ENCODE measurements at places on chromosomes 7 and 10. TPM values are rescaled to one million over a fixed set of nuclear protein-coding genes. Genes with fewer than 3 reads are reported as not detected.

LMBR1 gene
- 34.6 TPM for total RNA-seq

TLX1 gene
- total RNA-seq: not detected

HTRA1 gene
- 49.6 TPM for total RNA-seq

ABHD11 gene
- 33.4 TPM for total RNA-seq

FOXP2 gene
- 0.53 TPM for total RNA-seq

ZEB1 gene
- total RNA-seq: 70.5 TPM

PLEKHS1 gene
- not detected for total RNA-seq

GTF2IRD1 gene
- 25.7 TPM for total RNA-seq

CRYGN gene
- not detected for total RNA-seq

LIPN gene
- total RNA-seq: not detected

SPDYE9 gene
- not detected for total RNA-seq

CDC123 gene
- total RNA-seq: 120 TPM

NUDCD3 gene
- 61.1 TPM for total RNA-seq

NODAL gene
- not detected for total RNA-seq

AKR1E2 gene
- total RNA-seq: 6.4 TPM

GRID1 gene
- not detected for total RNA-seq

PARG gene
- 17.0 TPM for total RNA-seq

FGL2 gene
- not detected for total RNA-seq

RBP3 gene
- under 0.01 TPM for total RNA-seq

PSMC2 gene
- total RNA-seq: 162 TPM

SYT15 gene
- total RNA-seq: not detected

SLC39A12 gene
- not detected for total RNA-seq

SLC29A4 gene
- 0.86 TPM for total RNA-seq

TMEM176A gene
- 1.2 TPM for total RNA-seq

WNT8B gene
- not detected for total RNA-seq

NPY gene
- not detected for total RNA-seq

ODAD2 gene
- total RNA-seq: 1.8 TPM

SMURF1 gene
- 10.7 TPM for total RNA-seq

PRKG1 gene
- total RNA-seq: 0.71 TPM

SMKR1 gene
- total RNA-seq: not detected

CADPS2 gene
- total RNA-seq: 20.8 TPM

MUC12 gene
- total RNA-seq: 5.5 TPM

EPO gene
- total RNA-seq: not detected

FAM131B gene
- total RNA-seq: 1.2 TPM

ASB15 gene
- not detected for total RNA-seq

ADARB2 gene
- not detected for total RNA-seq

GRB10 gene
- total RNA-seq: 22.0 TPM

HPSE2 gene
- total RNA-seq: 0.35 TPM

MEOX2 gene
- not detected for total RNA-seq

MRPS16 gene
- 77.3 TPM for total RNA-seq

MACROH2A2 gene
- total RNA-seq: 11.3 TPM

FGFR2 gene
- total RNA-seq: not detected

TRIL gene
- total RNA-seq: under 0.01 TPM

ZNF32 gene
- 23.1 TPM for total RNA-seq

PTPN20 gene
- 0.35 TPM for total RNA-seq

CCL24 gene
- total RNA-seq: not detected

ZNF239 gene
- total RNA-seq: 5.1 TPM
